ENCODE measurements at places on chromosomes 4 and X.

- DNase-seq: no peak
Measured at GRCh38 chrX:25196221-25196620, 180.5 kb upstream of the ARX start.

GRCh38 chrX:8675006-8675630, 56.8 kb downstream of the ANOS1 start:
- DNase-seq: no peak

GRCh38 chr4:151133311-151133710, 33.9 kb downstream of the RPS3A start:
- no peak for DNase-seq

DNA sequence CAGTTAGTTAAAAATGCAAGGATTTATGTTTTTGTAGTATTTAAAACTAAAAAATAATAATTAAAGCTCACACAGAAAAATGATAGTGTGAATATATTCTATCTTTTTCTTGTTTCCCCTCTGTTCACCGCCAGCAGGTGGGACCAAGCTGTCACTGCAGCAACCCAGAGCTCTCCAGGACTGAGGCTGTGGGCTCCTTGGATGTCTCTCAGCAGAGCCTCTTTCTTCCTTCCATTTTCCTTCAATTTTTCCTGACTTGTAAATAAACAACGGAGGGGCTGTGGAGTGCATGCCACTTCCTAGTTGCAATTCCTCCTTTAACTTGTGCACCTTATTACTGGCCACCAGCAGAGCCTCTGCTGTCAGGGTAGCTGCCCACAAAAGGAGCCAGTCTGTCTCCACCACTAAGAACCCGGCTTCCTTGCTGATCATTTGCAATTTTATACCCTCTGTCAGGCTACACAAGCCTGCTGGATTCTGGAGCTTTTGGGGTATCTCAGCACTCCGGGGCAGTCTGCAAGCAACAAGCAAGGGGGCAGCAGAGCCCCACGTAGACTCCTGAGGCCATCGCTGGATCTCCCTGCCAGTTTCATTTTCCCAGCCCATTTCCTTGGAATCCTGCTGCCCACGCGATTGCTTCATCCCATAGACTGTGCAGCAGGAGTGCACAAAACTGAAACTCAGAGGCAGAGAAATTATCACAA, 1467.4 kb downstream of the C4orf33 start:
- DNase-seq: no peak

DNA sequence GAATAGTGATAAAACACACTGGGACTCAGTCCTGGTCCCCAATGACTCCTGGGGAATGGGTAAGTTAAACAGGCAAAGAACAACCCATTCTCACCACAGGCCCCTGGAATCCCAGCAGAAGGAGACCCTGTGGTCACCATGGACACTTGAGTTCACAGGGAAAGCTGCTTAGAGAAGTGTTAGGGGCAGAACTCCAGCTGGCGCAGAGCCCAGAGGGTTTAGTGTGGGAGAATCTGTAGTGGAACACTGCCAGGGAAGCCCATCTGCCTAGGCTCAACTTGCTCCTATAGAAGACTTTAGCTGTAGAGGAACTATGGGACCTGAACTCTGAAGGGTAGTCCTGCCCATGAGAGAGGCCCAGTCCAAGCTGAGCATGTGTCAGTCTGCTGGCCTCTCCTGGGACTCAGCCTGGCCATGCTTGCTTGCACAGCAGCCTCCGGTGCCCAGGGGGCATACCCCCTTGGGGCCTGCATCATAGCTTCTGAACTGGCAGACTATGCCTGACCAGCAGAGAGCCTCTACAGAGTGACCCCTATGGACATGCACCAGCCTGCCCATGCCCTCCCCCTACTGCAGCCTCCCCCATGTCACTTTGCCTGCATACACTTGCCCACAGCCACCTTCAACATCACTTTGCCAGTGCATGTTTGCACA, 343.5 kb downstream of the IDS start:
- no peak for DNase-seq

GRCh38 chr4:39062094-39062769, at the start of gene KLHL5:
TSS of gene KLHL5 (plus strand) at chr4:39062232. CDS start at chr4:39062653, 421 bp downstream.
- no peak for DNase-seq

GRCh38 chr4:100635899-100636298, 118.1 kb upstream of the EMCN start:
- no peak for DNase-seq
